ENCODE measurements at places on chromosomes 5 and 9. TPM values are rescaled to one million over a fixed set of nuclear protein-coding genes. Genes with fewer than 3 reads are reported as not detected.
A peak's percentile ranks its signal among the peaks of the same experiment; 100 is the strongest.

GRCh38 chr5:145960848-145961600, 24.6 kb downstream of the SH3RF2 start:
- no peak for DNase-seq

GRCh38 chr9:119412399-119412798, 43.2 kb upstream of the BRINP1 start:
- no peak for DNase-seq

- DNase-seq: peak; percentile 15
These were observed 362.7 kb downstream of the CSNK1G3 start for GRCh38 chr5:123874600-123875201.

- no peak for DNase-seq
These were observed 1201.4 kb upstream of the C9orf72 start for GRCh38 chr9:28774433-28775235.

DNA sequence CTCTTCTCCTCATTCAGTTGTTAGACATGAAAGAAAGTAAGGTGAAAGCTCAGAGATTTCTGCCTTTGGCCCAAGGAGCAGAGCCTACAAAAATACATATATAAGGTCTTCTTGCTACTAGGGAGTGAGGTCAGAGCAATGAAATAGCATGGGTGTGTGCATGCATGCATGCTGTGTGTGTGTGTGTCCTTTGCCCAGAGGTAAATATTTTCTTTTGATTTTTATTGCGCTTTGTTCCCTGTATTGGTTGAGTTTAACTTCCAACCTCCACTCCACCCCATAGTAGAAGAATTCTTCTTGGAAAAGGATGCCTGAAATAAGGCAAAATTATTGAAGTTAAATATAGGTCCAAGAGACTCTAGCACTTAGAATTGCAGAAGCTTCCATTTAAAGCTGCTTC, 248.0 kb upstream of the PTGER4 start:
- DNase-seq: no peak

- DNase-seq: no peak
These were observed 86.8 kb upstream of the OR13F1 start for GRCh38 chr9:104417296-104417695.

Gene PCDHB11
- total RNA-seq: 7.3 TPM

- DNase-seq: no peak
These were observed 309.9 kb upstream of the PANK3 start for GRCh38 chr5:168889039-168889438.

DNA sequence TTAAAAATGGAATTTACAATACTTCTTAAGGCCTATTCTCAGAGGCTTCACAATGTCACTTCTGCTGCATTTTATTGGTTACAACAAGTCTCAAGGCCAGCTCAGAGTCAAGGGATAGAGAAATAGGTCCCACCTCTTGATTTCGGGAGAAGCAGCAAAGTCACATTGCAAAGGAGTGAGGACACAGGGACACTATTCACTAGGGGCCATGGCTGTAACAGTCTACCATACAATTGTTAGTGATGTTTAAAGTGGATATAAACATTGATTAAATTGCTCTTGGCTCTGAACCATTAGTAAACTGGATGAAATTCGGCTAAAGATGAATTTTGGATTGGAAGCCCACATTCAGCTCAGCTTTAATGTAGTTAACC, 21.7 kb upstream of the CMBL start:
- DNase-seq: no peak

DNA sequence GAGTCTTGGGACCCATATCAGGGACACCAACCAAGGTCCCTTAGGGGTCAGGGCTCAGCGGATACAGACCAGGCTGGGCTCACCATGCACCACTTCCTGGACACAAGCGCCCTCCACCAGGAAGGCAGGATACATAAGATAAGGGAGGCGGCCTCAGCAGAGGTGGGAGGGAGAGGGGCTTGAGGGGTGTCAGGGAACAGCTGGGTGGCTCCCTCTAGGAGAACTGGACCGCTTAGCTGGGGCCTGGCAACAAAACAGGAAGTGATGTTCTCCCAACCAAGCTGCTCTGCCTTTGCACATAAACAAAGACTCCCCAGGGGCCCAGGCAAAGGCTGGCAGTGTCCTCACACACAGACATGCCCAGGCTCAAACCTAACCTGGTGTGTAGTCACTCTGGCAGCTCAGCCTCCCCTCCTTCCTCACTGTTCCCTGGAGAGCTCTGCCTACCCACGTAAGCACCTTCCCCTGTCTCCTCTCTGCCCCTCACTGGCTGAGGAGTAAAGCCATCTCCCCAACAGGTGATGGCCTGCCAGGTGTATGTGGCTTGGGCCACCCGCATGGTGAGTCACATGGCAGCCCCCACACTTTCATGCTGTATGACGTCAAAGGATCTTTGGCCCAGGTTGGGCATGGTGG, 5.8 kb upstream of the BICD2 start:
- DNase-seq: no peak

GRCh38 chr9:17695482-17695881, 116.6 kb downstream of the SH3GL2 start:
- DNase-seq: no peak

GRCh38 chr9:131237291-131237690, 39.0 kb downstream of the FAM78A start:
- no peak for DNase-seq

- no peak for DNase-seq
These were observed 402 bp downstream of the BRD8 start for GRCh38 chr5:138177941-138178515.

All from urinary bladder (tissue), 4 donors.